ENCODE measurements at places on chromosomes 6 and 20. TPM values are rescaled to one million over a fixed set of nuclear protein-coding genes. Genes with fewer than 3 reads are reported as not detected.

DNA sequence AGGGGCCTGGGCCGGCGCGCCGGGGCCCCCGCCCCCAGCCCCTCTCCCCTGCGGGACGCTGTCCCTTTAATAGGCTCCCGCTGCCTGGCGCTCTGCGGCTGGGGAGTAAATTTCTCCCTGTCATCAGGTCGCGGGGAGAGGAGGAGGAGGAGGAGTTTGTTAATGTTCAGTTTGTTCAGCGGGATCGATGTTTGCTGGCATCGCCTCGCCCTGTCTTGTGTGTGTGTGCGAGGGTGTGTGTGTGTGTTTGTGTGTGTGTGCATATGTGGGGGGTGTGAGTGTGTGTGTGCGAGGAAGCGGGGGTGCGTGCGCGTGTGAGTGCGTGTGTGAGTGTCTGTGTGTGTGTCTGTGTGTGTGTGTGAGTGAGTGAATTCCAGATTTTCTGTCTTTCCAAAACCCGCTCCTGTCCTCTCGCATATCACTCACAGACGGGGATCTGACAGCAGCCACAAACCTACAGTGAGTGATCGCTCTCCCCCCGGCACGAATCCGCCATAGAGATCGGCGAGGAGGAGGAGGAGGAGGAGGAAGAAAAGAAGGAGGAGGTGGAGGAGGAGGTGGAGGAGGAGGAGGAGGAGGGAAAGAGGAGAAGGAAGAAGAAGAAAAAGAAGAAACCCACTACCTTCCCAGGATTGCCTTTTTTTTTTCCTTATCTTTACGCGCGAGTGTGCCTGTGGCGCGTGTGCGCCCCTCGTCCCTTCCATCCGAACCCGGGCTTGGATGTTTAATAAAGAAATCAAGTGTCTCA lies at the start of gene TSHZ2:
Gene TSHZ2 (plus strand): TSS at position 169 of the 748 bp plus-strand sequence. CDS start 936 bp downstream, outside the sequence.
- H3K27ac ChIP-seq: peak within 1 kb of the TSS; percentile 77
- no peaks in the 10 kb centered on the region for H3K36me3 ChIP-seq
- DNase-seq: peak; percentile 86

GRCh38 chr6:84074988-84075781 lies 41.6 kb downstream of the MRAP2 start:
- no peak overlapping the region for H3K27ac ChIP-seq
- H3K4me1 ChIP-seq: no peaks in the 10 kb centered on the region
- no peaks in the 10 kb centered on the region for H3K27me3 ChIP-seq
- no peak overlapping the region for H3K4me3 ChIP-seq
- no peaks in the 10 kb centered on the region for H3K36me3 ChIP-seq
- DNase-seq: no peak

DNA sequence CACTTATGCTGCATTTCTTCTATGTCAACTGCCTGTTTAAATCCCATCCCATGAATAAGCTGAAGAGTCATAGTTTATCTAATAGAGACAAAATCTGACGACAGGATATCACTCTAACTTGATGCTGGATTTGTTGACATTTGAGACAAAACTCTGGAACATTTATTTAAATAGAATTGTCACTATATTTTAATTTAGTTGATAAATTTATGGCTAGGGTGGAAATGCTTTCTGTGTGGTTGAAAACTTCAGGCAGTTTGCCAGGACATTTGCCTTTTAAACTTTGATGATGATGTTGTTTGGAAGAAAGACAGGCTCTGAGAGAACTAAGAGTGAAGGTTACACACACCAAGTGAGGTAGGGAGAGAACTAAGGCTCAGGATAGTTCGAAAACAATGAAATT lies 68.1 kb downstream of the GJA1 start:
- H3K27me3 ChIP-seq: no peaks in the 10 kb centered on the region
- DNase-seq: no peak
- H3K4me1 ChIP-seq: peaks cover 29% of the 10 kb centered on the region
- no peak overlapping the region for H3K4me3 ChIP-seq
- H3K36me3 ChIP-seq: no peaks in the 10 kb centered on the region
- H3K27ac ChIP-seq: peak overlapping the region; percentile 84

DNA sequence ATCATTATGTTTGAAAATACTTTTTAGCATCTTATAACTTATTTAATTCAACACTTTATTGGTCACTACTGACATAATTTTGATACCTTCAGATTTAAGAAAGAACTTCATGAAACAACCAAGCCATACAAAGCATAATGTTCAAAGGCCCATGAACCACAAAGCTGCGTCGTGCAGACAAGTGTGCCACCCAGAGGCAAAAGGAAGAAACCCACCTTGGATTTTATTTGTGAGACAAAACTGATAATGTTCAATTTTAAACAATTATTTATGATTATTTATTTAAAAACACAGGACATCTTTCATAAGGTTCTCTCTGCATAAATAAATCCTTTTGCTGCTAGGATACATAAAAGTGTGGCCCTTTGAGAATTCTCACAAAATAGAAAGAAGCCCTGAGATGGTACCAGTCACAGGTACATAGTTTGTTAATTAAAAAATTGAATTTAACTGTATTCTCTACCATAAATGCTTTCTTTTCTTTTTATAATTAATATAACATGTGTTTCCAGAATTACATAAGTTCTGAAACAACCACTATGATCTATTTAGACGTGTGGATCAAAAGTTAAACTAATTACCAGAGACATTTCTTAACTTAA lies 143.7 kb downstream of the RALGAPA2 start:
- no peak overlapping the region for H3K27ac ChIP-seq
- no peak for DNase-seq
- no peaks in the 10 kb centered on the region for H3K27me3 ChIP-seq

DNA sequence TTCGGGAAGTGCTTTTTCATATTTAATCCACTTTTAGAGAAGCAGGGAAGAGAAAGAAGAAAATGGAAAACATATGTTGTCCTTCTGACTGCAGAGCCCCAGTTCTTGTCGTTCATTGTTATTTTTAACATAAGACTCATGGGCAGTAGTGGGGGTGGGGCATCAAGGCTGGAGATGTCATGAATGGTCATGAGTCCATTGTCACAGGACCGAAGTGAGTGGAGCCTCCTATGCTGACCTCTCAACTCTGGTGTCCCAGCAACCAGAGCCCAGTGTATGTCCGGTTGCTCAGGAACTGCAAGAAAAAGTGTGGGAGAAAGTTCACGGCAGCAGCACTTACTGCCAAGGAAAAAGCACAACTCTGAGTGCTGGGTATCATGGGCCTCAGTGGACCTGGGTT lies 108.6 kb downstream of the BANF2 start:
- peak overlapping the region; percentile 69 for H3K27ac ChIP-seq
- H3K4me1 ChIP-seq: peaks cover 52% of the 10 kb centered on the region
- no peaks in the 10 kb centered on the region for H3K27me3 ChIP-seq

GRCh38 chr6:33427585-33428223 lies 7.8 kb downstream of the SYNGAP1 start:
- H3K27ac ChIP-seq: peak overlapping the region; percentile 89
- no peak for DNase-seq
- H3K4me1 ChIP-seq: peaks cover 86% of the 10 kb centered on the region
- H3K4me3 ChIP-seq: peak overlapping the region; percentile 66

GRCh38 chr6:44655412-44656342 lies 268.2 kb downstream of the CDC5L start:
- no peak overlapping the region for H3K4me3 ChIP-seq
- no peak overlapping the region for H3K27ac ChIP-seq
- no peaks in the 10 kb centered on the region for H3K27me3 ChIP-seq
- peaks cover 24% of the 10 kb centered on the region for H3K4me1 ChIP-seq

GRCh38 chr20:56463428-56463827 lies 5.0 kb upstream of the RTF2 start:
- H3K36me3 ChIP-seq: no peaks in the 10 kb centered on the region
- H3K4me3 ChIP-seq: no peak overlapping the region
- no peak overlapping the region for H3K27ac ChIP-seq
- H3K4me1 ChIP-seq: peaks cover 8% of the 10 kb centered on the region

- H3K4me1 ChIP-seq: peaks cover 10% of the 10 kb centered on the region
- H3K27me3 ChIP-seq: no peaks in the 10 kb centered on the region
- no peak for DNase-seq
- H3K36me3 ChIP-seq: no peaks in the 10 kb centered on the region
These were observed 23.6 kb upstream of the STX16 start for GRCh38 chr20:58627212-58628072.

DNA sequence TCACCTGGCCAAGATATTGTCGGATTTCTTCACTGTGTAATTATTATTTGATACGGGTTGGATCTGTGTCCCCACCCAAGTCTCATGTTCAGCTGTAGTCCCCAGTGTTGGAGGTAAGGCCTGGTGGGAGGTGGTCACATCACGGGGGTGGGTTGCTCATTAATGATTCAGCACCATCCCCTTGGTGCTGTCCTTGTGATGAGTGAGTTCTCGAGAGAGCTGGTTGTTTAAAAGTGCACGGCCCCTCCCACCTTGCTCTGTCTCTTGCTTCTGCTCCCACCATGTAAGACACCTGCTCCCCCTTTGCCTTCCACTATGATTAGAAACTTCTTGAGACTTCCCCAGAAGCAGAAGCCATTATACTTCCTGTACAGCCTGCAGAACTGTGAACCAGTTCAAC lies 173.9 kb upstream of the PMEPA1 start:
- no peaks in the 10 kb centered on the region for H3K27me3 ChIP-seq
- no peak for DNase-seq
- no peak overlapping the region for H3K27ac ChIP-seq
- no peaks in the 10 kb centered on the region for H3K36me3 ChIP-seq
- no peak overlapping the region for H3K4me3 ChIP-seq

DNA sequence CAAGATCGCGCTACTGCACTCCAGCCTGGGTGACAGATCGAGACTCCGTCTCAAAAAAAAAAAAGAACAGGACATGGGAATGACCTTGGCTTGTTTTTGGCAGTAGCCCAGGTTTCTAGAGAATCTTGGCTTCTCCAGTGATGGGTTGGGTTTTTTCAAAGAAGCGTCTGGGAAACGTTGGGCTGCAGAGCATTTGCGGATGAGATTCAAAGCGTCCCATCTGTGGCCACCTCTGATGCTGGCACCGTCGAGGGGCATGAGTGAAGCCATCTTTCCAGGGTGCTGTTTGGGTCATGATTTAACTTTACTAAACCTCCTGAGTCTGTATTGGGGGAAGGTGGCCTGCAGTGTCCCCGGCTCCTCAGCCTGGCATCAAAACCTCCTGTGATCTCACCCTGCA lies 43.2 kb upstream of the SRF start:
- H3K4me1 ChIP-seq: peaks cover 26% of the 10 kb centered on the region
- no peaks in the 10 kb centered on the region for H3K27me3 ChIP-seq
- no peak for DNase-seq
- no peak overlapping the region for H3K4me3 ChIP-seq
- H3K36me3 ChIP-seq: no peaks in the 10 kb centered on the region

- no peaks in the 10 kb centered on the region for H3K4me1 ChIP-seq
- H3K36me3 ChIP-seq: no peaks in the 10 kb centered on the region
- no peak overlapping the region for H3K4me3 ChIP-seq
- no peak for DNase-seq
- H3K27ac ChIP-seq: no peak overlapping the region
These were observed 1049.5 kb upstream of the EPHA7 start for GRCh38 chr6:94468830-94469229.

DNA sequence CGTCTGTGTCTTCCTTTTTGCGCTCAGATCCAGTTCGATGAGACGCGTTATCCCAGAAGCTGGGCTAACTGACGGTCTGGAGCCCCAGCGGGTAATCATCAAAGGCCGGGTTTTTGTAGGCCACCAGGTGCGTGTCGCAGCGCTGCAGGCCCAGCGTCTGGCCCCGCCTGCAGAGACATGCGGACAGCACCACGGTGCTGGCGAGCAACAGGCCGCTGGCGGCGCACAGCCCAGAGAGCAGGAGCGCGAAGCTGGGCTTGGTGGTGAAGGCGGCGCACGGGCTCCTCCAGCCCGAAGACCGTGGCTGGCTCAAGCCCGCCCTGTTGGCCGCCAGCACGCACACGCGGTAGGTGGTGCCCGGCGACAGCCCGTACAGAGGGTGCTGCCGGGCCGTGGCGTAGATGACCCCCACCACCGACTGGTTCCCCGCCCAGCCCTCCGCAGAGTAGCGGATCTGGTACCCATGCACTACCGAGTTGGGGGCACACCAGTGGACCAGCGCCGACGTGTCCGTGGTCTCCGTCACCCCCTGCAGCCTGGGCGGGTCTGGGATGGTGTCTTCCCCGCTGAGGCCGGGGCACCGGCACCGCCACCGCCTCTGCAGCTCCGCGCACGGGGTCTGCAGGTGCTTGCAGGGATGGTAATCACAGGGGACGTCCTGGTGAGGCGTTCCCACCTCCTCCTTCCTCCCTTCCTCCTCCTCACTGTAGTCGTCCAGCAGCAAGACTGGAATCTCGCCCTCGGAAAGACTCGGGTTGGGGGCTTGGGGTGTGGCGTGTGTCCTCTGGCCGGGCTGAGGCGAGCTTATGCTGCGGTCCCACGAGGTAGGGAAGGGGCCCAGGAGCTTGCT lies 12.7 kb downstream of the LRRN4 start:
- H3K27me3 ChIP-seq: no peaks in the 10 kb centered on the region
- H3K4me1 ChIP-seq: no peaks in the 10 kb centered on the region
- DNase-seq: no peak
- H3K36me3 ChIP-seq: peaks cover 64% of the 10 kb centered on the region
- H3K4me3 ChIP-seq: no peak overlapping the region

The ROS1 gene
- not detected for total RNA-seq

The COL10A1 gene
- total RNA-seq: not detected

The PRRT1 gene
- 4.2 TPM for total RNA-seq

The AKAP12 gene
- total RNA-seq: 188 TPM

The LTA gene
- not detected for total RNA-seq

The QRSL1 gene
- 6.7 TPM for total RNA-seq
